ENCODE measurements at places on chromosomes 13 and 19.

- no peak for DNase-seq
These were observed 78.2 kb downstream of the LRCH1 start for GRCh38 chr13:46631179-46631542.

DNA sequence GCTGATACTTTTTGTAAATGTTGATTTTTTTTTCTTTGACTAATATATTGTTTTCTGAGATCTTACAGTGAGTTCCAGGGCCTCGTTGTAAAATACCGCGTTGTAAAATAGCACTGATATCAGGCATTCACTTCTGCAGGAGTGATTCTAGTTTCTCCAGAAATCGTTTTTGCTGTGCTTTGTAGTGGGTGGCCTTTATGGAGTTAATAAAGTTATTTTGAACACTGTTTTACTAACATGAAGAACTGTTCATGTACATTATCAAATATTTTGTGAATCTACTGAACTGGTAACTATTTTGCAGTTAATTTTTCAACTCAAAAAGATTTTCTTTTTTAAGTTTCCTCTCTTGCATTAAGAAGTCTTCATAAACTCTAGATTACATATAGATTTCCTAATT, 985 bp upstream of the ZNF266 start:
- DNase-seq: no peak

DNA sequence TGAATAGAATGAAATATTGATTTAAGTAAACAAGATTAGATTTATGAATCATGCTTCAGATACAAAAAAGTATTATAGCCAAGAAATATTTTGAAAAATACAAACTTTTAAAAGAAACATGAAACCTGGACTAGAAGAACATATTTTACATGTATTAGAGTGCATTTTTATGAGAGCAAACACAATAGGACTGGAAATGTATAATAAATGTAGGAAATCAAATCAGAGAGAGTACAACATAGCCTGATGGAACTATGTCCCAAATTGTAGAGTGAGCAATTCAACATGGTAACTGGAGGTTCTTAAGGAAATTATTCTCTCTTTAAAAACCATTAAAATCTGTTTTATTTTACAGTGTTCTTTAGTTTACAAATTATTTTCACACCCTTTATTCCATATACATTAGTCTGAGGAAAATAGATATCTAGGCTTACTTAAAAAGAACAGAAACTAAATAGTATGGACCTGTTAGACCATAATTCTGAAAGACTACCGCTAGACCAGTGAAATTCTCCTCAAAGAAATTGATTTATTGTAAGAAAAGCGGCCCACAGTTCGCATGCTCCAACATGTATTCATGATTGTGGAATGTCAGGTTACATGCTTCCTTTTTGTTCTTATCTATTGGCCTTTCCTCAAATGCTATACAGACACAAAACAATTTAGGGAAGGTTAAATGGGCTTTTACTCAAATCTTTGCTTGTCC, 1526.5 kb upstream of the SLC10A2 start:
- no peak for DNase-seq

DNA sequence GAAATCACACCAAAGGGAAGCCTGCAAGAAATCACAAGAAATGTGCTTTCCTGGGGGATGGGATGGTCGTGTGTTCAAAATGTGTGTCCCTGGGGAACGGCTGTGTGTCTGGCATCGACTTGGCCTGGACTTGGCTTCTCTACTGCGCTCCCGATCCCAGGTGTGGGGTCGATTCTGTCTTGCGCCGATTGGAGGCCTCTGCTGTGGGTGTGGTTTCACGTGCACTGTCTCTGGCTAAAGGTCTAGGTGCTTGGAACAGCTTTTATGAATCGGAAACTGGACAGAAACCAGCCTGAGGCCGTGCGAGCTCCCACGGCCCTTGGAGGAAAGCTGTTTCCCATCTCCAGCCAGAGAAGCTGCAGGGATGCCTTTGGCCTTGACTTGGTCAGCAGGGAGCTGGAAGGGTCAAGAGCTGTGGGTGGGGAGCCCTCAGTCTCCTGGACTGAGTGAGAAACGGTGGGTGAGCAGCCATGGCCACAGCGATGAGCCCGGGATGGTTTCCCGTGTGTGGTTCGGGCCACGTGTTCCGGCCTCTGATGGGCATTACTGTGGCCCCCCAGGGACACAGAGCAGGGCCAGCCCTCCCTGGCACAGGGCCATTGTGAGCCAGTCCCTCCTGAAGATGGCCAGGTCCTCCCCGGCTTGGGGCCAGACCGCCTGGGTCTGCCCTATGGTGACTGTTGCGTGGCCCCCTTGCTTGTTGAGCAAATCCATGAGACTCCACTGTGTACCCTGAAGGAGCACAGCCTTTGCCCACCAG, 29.7 kb downstream of the MCF2L start:
- no peak for DNase-seq

Measured in activated T-cell treated with anti-CD3 and anti-CD28 coated beads for 48 hours (primary cell).